ENCODE measurements at places on chromosomes 13 and 19.
A peak's percentile ranks its signal among the peaks of the same experiment; 100 is the strongest.

DNA sequence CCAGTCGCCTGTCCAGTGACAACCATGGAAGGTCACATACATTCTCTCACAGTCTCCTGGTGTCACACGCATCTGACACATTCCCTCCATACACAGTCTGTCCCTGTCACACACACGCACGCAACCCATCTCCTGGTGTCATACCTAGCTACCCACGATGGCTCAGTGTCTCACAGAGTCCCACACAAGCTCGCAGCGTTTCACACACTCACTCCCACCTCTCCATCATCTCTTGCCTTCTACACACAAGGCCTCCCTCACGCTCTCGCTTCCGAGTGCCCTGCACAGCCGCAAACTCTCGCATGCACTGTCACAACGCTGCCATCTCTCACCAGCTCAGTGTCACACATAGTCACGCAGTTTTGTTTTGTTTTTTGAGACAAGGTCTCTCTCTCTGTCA, 1.2 kb upstream of the GNG8 start:
- no peak for DNase-seq

DNA sequence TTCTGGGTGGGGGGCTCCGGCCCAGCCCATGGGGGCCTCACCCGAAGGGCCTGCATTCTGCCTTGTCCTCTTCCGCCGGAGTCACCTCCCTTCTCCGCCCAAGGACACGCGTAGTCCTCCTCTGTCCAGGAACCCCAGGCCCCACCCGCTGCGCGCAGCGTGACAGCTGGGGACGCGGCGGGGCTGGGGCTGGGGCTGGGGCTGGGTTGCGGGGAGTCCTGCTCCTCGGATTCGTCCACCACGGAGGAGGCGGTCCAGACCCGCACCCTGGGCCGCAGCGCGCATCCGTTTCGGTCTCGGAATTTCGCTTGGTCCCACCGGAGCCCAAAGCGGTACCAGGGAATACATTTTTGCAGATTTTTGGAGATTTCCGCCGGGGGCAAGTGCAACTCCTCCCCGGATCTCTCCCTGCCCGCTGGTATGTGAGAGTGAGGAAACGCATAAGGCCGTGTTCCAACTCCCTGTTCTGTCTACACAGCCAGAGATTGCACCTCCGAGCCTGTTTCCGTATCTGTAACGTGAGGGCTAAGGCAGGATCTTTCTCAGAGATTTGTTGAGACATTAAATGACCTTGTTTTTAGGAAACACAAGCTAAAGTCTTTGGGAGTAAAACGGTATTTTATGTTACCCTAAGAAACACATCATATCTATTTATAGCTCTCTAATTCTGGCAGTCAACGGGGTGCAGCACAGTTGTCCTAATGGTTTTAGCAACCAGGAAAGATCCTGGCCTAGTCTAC, at the start of gene COX7A1:
Gene COX7A1 (minus strand): TSS at position 96 of the 740 bp plus-strand sequence. CDS start 40 bp downstream, at position 56.
- DNase-seq, result no peak

DNA sequence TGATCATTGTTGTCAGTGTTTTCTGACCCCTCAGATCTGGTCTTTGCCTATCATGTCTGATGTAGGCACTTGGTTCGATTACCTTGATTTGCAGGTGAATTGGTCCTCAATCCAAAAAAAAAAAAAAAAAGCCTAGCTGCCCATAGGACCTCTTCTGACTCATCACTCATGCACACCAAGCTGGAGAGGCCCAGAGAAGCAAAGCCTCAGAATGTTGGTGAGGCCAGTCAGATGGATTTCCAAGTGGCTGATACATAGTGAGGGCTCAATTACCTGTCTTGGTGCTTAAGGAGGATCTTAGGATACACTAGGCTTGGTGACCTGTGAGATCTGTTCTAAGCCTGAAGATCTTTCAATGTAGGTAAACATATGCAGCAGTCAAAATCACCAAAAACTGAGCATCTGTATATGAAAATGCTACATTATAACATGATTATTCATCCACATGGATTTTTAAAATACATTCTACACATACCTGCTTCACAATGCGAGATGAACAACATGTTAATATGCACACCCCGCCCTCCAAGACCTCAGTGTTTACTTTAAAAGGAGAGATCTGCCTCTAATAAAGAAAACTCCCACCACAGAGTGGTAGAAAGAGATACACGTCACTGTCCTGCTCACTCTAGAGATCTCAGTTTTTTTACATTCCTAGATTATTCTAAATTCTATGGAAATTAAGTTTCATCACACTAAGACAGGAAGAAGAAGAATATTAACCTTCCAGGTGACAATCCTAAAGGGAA, 79.9 kb upstream of the RAP2A start:
- DNase-seq, result peak; percentile 26

DNA sequence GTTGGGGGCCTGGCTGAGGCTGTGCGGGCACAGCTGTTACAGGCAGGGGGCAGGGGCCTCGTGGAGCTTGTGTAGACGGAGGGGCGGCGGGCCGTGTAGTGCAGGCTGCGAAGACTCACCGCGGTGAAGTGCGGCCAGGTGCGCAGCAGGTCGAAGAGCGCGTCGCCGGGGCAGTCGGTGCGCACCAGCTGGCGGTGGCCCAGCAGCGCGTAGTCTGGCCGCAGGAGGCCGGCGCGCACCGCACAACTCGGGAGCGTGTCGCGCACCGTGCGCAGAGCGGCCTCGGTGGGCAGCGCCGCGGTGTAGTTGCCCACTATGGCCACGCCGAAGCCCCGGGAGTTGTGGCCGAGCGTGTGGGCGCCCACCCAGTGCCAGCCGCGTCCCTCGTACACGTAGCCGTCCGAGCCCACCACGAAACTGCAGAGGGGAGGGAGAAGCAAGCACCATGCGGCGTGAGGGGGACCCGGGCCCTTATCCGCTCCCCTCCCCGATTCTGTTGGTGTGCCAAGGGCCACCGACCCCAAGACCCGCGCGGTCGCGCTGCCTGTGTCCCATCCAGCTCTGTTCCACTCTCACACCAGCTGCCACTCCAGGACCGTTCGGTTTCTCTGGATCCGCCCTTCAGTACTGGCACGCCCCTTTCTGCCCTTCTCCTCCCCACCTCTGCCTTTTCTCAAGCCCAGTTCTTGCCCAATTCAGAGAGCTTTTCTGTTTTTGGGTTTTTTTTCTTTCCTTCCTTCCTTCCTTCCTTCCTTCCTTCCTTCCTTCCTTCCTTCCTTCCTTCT, 5.4 kb upstream of the RASAL3 start:
- DNase-seq, result no peak
